ENCODE measurements at places on chromosomes 7 and 10.
A peak's percentile ranks its signal among the peaks of the same experiment; 100 is the strongest.

DNA sequence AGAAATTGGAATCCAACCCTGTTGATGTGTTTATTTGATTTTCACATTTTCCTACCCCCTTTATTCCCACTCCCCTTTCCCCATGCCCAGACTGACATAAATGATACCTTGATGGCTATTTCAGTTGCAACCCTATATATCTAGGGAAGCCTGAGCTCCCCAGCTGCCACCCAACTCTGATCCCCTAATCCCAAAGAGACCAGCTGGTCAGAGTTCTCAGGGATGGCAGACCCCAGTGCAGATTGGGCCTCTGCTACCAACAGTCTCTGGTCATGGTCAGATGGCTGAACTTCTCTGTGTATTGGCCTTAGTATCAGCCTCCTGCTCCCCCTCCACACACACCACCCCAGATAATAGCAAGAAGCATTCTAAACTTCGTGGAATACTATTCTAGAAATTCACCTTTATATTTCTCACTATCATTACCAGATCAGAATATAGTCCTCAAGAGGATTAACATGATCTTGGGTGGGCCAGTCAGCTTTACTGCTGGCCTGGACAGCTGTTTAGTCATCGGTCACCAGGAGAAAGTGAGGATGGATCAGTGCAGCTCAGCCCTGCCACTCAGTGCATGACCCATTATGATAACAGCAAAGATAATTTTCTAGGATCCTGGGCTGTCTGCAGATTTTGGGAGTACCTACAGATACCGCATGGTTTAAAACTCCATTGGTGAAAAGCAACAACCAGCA is 24.5 kb upstream of the BTRC start:
- no peak for DNase-seq

- no peak for DNase-seq
Observed at GRCh38 chr10:8240861-8241260, 186.4 kb downstream of the GATA3 start.

DNA sequence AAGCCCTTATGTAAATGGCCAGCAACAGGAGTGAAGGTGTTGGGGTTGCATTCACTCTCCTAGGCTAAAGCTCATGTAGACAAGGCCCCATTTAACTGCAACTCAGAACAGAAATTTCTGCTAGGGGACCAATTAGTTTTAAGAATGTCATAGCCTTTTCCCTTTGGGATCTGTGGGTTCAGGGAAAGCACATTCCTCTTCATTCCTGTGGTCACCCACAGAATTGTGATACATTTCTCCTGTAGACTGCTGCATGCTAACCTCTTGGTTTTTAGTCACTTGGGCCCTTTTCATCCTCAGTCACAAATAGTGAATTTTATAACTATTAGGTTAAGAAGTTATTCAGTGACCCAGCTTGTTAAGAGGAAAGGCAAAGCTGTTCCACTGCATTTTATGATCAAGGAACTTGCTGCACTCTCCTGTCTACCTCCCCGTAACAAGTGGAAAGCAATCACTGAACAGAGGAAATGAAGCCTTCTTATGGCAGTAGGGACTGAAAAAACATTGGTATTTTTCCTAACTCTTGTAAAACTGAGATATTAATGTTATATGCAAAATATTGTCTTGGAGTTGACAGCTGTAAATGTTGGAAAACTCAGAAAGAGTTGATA is 124.9 kb downstream of the SND1 start:
- no peak for DNase-seq

GRCh38 chr10:100790761-100791208 is 45.4 kb downstream of the PAX2 start:
- no peak for DNase-seq

- DNase-seq: no peak
Observed at GRCh38 chr7:95398155-95398940, 2.2 kb upstream of the PON3 start.

DNA sequence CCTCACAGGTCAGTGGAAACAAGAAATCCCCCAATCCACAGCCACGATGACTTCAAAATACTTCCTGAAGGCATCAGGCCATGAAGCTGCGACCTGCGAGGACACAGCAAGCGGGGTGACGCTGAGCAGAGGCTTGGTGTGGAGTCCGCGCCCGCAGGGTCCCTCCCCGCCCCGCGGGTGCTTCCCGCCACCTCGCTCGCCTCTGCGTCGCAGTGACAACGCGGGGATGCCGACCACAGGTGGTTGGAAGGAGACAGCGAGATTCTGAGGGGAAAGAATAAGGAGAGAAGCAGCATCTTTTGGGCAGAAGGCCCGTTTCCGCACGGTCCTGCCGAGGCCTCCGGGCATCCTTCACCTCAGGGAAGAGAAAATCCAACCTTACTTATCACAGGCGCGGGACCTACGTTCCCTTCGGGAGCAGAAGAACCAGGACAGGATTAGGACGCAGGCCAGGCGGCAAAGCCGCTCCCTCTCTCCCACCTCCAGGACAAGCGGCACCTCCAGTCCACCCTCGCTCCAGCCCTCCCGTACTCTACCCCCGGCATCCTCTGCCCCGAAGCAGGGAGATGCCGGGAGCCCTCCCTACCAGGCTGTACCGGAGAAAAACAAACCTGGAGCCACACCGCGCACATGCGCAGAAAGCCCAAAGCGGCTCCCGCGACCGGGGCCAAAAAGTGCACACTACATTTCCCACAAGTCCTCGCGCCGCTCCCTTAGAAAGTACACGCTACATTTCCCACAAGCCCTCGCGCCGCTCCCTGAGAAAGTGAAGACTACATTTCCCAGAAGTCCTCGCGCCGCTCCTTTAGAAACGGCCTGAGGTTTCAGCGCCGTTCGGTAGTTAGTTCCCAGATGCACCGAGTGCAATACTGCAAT is 85.9 kb downstream of the ZNF33B start:
- peak; percentile 91 for DNase-seq

DNA sequence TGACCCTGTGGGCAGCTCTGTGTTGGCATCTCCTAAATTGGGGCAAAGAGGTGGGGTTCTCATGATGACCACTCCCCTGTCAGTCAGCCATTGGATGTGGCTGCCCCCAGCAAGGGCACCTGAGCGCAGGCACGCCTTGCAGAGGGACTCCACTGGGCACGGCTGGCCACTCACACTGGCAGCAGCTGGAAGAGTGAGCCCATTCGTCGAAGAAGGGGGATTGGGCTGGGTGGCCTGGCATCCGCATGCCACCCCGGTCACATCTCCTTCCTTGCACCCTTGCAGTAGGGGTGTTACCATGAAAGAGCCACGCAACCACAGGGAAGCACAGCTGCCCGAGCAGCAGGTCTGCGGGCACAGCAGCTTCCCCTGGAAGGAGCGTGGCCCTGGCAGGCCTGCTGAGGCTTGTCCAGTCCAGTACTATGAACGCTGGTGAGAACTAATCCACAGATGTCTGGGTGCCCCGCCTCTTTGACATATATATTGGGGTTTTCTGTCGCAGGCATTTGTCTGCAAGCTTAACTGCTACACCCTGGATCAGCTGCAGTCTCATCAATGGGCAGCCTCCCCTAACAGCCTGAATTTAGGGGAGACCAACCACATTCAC is 25.7 kb upstream of the GRB10 start:
- no peak for DNase-seq

- no peak for DNase-seq
Observed at GRCh38 chr7:6628045-6628444, 9.1 kb upstream of the ZNF316 start.

DNA sequence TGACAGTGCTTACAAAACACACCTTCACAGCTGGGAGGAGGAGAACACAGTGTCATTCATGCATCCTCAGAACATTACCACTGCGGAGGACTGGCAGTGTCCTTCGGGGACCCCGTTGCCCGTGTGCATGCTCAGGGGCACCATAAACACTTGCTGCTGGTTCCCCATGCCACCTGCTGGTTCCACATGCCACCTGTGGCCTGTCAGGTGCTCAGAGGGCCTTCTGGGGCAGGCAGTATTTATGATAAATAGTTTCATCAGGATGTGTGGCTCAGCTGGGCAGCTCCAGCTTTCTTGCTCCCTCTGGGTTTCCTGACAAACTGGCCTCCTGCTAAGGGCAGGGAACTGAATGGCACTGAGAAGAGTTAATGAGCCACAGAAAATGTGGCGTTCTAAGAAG is 32.1 kb downstream of the CELF2 start:
- no peak for DNase-seq

DNA sequence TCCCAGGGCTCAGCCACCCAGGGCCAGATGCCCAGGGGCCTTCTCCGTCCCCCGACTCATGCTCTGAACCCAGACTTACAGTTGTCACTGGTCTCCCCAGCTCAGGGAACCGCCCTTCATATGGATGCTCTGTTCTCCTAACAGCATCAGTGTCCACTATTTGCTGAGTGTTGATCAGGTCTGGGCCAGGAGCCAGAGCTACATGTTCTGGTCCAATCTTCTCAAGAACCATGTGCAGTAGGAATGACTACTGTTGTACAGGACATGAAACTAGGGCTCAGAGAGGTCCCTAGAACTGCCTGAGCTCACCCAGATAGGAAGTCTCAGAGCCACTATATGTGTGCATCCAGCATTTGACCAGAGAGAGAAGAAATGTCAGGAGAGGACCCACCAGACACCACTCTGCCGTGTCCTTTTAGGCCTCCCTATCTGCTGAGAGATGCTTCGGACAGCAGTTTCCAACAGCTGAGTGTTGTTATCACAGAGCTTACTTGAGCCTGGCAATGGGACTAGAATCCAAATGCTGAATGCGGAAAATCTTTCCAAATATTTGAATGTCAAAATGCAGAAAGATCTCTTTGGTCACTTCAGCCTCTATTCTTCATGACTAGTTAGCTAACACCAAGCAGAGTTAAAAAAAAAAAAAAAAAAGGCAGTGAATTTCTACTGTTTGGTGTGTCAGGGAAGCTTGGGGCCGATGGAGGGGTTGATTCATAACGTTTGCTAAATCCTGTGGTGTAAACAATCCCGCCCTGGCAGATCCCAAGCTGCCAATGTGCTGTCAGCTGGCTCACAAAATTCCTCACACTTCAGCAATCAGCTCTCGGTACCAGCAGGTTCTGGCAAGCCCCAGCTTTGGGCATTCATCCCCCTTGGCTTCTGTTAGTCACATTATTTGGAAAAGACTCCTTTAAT is 246.1 kb downstream of the TNS3 start:
- no peak for DNase-seq

DNA sequence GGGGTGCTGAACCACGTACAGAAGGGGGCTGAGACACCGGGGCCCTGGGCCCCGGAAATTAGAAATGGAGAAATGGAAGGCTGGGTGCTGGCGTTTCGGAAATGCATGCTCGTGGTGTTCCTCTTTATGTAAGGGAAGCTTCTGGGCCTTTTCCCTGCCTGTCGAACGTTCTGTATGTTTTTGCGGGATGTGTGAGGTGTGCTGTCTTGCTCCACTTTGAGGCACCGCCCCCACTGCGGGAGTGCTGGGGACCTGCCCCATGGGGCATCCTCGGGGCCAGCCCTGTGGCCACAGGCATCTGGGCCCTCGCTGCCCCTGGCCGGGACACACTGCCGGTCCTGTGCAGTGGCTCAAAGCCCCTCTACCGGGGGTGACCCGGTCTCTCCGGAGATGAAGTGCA is 1.7 kb upstream of the VENTX start:
- no peak for DNase-seq

DNA sequence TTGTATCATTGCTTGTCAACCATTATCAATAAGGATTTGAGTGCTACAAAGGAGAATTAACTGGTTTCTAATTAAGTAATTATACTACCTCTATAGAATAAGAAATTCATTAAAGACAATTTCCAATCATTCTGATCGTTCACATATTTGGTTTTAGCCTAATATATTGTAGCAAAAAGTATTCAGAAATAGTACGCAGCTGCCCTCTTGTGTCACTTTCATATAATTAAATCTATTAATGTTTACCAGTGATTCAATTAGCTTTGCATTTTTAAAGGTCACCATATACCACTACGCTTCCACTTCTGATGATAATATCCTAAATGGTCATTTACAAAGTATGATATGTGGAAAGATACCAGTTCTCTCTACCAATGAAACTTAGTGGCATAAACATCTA is 128.3 kb downstream of the NEBL start:
- no peak for DNase-seq

GRCh38 chr7:2939193-2939885 is 95.2 kb upstream of the GNA12 start:
- DNase-seq: no peak
